Uterus (tissue), 4 donors: ENCODE measurements at places on chromosomes 6 and 20.

DNA sequence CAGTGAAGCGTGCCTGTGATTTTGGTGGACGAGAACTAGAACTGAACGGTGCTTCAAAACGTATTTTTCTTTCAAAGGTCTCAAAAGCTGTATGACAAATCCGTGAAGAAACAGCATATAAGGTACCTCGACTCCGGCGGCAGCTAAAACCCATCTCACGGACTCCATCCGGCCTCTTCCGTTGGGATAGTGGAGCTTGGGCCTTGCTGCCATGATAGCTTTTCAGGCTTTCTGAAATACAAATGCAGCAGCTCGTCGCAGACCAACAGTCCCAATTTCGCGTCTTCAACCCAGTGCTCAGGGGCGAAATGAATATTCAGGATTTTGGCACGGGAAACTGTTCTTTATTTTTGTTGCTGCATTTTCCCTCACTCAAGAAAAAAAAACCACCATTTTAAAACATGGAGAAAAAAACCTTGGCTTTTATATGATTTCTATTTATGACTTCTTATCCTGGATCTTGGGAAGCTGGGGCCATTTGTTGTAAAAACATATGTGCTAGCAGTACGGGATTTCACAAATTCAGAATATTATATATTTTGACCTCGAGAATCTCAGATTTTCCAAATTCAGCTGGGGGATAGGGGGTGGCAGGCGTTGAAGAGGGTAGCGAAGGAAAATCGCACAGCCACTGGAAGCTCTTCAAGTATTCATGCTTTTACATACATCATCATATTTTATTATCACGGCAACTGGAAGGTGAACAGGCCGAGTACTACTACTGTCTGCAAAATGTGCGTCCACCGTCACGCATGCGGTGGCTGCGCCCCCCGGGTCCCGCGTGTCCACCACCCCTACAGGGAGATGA is 849 bp downstream of the GSTA4 start:
- DNase-seq, result peak; percentile 30

GRCh38 chr20:48754292-48754691 is 73.5 kb downstream of the PREX1 start:
- no peak for DNase-seq

DNA sequence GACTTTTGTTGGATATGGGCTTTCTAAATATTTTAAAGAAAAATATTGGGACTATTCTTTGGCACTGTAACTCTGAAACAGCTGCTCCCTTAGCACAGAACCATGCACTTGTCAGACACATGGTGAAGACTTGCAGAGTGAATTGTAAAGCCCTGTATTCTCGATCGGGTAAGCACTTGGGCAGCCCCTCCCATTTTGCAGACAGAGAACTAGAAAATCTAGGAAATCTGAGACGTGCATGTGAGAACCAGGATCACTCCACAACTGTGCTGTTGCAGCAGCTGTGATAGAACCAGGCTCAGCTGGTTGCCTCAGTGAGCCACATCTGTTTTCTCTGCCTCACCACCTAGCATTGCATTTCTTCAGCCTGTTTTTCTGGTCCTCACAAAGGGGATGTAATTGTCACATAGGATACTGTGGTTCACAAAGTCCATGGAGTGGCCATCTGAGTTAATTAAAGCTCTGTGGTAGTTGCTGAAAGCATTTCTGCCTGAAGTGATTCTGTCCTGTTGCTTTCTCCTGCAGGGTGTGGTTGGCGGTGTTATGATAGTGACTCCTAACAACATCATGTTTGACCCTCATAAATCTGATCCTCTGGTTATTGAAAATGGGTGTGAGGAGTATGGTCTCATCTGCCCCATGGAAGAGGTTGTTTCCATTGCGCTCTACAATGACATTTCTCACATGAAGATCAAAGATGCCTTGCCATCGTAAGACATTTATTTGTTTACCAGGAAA is 71.8 kb upstream of the HINT3 start:
- DNase-seq, result no peak

GRCh38 chr6:57305107-57305506 is 12.3 kb upstream of the PRIM2 start:
- peak; percentile 39 for DNase-seq

DNA sequence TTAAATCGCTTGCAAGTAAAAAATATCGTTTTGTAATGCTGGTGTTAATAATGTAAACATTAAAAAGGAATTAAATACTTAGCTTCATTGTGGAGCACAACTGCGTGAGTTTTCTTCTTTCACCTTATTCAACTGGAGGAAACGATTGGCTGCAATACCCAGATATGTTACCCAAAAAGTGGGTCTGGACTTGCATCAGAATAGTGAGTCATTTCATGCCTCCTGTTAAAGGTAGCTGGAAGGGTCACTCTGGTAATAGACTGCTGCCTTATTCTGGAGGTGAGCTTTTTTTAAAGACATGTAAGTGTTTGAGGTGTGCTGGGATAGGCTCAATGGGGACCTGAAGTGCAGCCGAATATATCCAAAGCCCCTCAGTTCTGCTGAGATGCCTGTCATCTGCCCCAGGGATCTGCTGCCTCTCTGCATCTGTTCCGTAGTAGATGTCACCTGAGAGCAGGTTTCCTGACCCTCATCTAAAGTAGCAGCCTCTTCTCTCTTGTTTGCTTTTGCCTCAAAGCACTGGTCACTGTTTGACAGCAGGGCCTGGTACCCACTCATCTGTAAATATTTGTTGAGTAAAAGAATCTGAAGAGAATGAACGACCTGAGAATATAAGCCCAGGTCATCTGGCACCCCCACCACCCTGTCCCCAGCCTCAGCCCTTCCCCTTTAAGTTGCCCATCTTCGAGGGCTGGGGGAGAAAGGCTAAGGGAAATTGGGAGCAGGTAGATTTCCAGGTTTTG is 5.6 kb upstream of the UQCC2 start:
- DNase-seq, result no peak

GRCh38 chr6:161238500-161238899 is 35.4 kb downstream of the AGPAT4 start:
- no peak for DNase-seq

- no peak for DNase-seq
Observed at GRCh38 chr20:22430746-22431168, 153.6 kb downstream of the FOXA2 start.

- DNase-seq, result no peak
Observed at GRCh38 chr6:139904568-139904967, 530.1 kb upstream of the CITED2 start.

GRCh38 chr6:158605266-158605878 is 39.2 kb downstream of the DYNLT1 start:
- DNase-seq, result peak; percentile 57

GRCh38 chr6:47344022-47344421 is 34.3 kb upstream of the TNFRSF21 start:
- DNase-seq, result no peak

- DNase-seq, result no peak
Observed at GRCh38 chr6:125346201-125346925, 44.6 kb upstream of the HDDC2 start.

GRCh38 chr20:25461786-25462545 is 54.5 kb downstream of the GINS1 start:
- no peak for DNase-seq

- no peak for DNase-seq
Observed at GRCh38 chr20:11769825-11770224, 147.9 kb upstream of the BTBD3 start.

- DNase-seq, result no peak
Observed at GRCh38 chr6:29477923-29478450, 9.8 kb downstream of the MAS1L start.
